ENCODE measurements at places on chromosomes 12 and 14. TPM values are rescaled to one million over a fixed set of nuclear protein-coding genes. Genes with fewer than 3 reads are reported as not detected.

Gene GYS2
- not detected for total RNA-seq

Gene POTEG
- total RNA-seq = not detected

Gene NRIP2
- total RNA-seq = 0.23 TPM

Gene GPR137C
- total RNA-seq = 0.76 TPM

Gene EPYC
- total RNA-seq = not detected

GRCh38 chr14:68145036-68145435 is 325.5 kb downstream of the RAD51B start:
- DNase-seq = no peak

DNA sequence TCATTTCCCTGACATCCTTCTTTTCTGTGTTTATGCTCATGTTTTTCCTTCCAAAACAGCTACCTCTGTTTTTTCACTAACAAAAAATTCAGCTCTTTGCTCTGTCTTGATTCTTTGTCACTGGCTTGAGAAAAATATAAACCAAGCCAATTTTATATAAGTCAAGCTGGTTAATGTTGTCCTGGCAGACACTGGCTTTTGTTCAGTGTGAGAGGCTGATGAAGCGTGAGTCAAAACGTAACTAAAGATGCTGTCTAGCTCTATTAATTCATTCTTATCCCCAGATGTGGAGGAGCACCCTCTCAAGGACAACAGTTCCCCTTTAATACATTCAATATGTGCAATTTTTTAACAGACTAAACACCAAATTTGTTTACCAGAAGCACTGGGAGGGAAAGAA is 15.8 kb downstream of the TSPAN8 start:
- DNase-seq = no peak

GRCh38 chr14:96204151-96205058 is at the start of gene BDKRB2:
Gene BDKRB2, plus strand, starts transcription at chr14:96204839. Its CDS starts 32,269 bp downstream, at chr14:96237108.
- peak; percentile 75 for DNase-seq

GRCh38 chr14:45658226-45658916 is 405.4 kb upstream of the MIS18BP1 start:
- no peak for DNase-seq

DNA sequence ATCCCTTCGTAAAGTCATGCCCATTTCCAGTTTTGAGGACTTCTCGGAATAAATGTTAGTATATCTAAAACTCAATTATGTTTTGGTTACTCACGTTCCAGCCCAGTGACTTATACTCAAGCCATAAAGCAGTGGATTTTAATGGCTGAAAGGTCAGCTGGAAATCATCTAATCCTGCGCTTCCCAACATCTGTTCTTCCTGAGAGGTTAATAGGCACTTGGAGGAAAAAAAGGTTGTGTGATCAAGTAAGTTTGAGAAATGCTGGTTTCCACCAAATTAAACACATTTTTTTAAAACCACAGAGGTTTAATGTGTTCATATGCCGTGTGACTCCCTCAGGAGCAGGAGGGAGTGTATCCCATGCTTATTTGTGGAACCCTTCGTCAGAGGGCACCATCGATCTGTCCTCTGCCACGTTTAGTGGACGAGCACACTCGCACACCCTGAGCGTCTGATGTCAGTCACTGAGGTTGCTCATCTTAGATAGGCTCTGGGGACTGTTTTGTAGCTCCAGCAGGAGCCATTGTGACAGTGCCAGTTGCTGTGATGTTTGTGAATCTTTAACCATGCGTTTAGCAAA is 41.4 kb downstream of the FBXL14 start:
- DNase-seq = no peak

DNA sequence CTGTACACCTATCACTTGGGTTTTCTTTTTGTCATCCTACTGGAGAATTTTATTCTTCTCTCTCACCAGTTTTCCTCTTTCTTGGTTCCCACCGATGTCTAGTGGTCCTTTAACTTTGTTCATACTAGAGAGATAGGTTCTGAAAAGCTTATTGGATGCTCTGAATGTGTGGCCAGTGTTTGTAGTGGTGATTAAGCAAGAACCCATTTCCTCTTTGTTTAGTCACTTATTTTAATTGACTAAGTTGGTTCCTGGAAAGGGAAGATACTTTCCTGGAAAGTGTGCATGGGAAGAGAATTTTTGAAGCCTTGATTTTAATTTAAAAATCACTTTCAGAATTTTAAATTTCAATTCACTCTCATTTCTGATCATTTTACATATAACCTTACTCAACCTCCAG is 127.2 kb downstream of the OTOGL start:
- DNase-seq = no peak

DNA sequence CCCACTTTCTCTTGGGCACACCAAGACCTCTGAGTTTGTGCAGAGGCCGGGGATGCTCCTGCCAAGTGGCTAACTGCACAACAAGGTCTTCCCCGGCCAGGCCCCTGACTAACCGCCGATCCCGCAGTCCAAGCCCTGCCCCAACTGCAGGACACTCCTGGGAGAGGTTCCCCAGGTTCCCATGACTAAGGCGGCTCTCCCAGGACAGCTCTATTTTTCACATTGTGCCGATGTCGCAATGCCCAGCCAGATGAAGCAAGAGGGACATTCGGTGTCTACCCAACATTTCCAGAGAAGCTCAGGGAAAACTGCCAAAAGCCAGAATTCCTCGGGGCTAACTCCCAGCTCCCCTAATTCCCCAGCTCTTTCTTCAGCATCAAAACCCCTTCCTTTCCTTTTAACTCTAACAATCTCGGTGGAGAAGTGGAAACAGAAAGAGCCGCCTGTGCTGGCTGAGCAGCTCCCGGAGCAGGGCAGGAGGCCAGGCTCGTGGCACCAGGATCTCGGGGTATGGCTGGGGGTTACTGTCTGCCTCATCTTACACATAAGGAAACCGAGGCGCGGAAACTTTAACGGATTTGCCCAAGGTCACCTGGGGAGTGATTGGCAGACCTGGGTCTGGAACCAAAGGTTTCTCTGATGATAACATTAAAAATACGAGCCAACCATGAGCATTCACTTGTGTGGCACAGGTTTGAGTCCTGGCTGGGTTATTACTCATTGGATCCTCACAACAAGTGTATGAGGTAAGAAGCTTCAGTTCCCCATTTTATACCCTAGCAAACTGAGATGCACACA is 318.2 kb downstream of the BCL11B start:
- peak; percentile 65 for DNase-seq

GRCh38 chr12:40156021-40156764 is 50.3 kb upstream of the SLC2A13 start:
- DNase-seq = peak; percentile 27

DNA sequence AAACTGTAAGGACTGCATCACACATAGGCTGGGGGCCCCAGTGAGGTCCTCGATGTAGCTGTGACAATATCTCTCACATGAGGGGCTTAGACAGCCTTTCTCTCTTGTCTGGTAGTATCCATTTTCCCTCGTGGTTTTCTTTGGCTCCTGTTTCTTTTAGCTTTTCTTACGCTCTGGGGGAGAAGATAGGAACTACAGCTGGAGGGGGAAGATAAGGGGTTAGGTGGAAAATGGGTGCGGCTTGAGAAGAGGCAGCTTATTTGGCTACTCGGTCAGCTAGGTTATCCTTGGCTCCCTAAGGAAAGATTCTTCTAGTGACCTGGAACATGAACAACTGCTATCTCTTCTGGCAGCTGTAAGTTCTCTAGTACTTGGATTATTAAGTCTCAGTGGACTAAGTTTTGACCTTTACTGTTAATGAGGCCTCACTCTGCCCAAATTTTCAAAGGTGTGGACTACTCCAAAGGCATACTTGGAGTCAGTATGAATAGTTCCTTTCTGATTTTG is 28.7 kb upstream of the CPNE8 start:
- DNase-seq = no peak

GRCh38 chr12:104925501-104925900 is 32.6 kb downstream of the SLC41A2 start:
- DNase-seq = no peak

DNA sequence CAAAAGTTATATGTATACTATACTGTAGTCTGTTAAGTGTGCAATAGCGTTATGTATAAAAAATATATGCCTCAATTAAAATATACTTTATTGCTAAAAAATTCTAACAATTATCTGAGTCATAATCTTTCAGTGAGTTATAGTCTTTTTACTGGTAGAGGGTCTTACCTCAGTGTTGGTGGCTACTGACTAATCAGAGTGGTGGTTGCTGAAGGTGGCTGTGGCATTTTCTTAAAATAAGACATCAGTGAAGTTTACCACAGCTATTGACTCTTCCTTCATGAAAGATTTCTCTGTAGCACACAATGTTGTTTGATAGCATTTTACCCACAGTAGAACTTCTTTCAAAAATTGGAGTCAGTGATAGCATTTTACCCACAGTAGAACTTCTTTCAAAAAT is 23.4 kb downstream of the POLR3B start:
- no peak for DNase-seq

All from upper lobe of left lung (tissue), 6 donors.